CD4-positive, alpha-beta T cell treated with Interferon alpha-2 for 1 hour (primary cell): ENCODE measurements at places on chromosomes 13 and 19.

DNA sequence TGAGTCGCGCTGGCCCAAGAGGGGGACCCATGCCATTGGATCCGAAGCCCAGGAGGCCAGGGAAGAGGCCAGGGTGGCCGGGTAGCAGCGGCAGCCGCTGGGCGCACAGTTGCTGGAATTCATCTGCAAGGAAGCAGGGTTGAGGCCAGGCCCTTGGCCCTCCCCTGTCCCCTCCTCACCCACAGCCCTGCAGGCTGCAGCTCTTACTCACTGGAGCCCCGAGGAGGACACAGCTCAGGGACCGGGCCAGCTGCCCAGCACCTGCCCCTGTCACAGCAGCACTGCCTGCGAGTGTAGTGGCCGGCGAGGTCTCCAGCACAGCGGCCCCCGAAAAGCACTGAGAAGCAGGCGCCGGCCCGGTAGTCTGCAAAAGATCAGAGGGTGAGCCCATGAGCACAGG is 11.2 kb downstream of the FBN3 start:
- no peak for DNase-seq

DNA sequence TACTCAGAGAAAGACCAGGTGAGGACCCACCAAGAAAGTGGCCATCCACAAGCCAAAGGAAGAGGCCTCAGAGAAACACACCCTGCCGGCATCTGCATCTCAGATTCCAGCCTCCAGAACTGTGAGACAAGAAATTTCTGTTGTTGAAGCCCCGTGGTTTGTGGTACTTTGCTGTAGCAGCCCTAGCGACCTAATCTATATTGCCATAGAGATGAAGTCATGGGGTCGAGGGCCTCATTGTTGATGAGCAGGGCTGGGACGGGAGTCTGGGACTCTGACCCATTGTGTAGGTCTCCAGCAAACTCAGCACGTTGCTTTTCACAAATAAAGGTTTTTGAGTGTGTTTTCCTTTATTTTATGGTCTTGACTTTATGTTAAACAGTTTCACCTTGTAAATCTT is 174.9 kb downstream of the TNFSF13B start:
- DNase-seq = no peak

GRCh38 chr13:73440296-73440895 is 381.6 kb downstream of the KLF5 start:
- peak; percentile 3 for DNase-seq

DNA sequence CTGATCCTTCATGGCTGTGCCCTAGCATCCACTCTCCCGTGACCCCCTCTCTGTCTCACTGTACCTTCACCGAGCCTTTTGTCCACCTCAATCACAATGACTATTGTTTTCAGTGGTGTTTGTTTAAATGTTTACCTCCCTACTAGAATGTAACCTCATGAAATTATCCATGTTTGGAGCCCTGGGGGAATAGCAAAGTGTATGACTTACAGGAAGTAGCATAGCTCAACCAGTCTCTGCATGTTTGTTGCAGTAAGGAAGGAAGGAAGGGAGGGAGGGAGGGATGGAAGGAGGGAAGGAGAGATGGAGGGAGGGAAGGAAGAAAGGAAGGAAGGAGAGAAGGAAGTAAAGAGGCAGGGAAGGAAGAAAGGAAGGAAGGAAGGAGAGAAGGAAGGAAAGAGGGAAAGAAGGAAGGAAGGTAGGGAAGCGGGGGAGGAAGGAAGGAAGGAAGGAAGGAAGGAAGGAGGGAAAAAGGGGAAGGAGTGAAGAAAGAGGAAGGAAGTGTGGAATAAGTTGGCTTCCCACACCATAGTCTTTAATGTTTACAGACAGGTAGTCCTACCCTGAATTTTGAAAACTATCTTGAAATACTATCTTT is 421.4 kb downstream of the COG6 start:
- DNase-seq = no peak

DNA sequence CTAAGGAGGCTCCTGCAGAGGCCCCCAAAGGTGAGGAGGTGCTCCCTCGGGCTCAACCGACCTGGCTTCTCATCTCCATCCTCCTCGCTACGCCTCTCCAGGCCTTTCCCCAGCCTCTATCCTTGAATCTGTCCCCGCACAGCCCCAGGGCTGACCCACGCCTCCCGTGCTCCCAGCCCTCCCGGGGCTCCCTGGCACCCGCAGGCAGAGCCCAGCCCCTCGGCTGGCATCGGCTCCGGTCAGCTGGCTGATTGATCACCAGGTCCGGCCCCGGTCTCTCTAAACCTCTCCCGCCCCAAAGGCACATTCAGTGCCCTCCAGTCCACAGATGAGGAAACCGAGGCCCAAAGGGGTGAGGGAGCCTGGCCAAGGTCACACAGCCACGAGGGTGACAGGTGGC is 2.5 kb downstream of the MYBPC2 start:
- no peak for DNase-seq

DNA sequence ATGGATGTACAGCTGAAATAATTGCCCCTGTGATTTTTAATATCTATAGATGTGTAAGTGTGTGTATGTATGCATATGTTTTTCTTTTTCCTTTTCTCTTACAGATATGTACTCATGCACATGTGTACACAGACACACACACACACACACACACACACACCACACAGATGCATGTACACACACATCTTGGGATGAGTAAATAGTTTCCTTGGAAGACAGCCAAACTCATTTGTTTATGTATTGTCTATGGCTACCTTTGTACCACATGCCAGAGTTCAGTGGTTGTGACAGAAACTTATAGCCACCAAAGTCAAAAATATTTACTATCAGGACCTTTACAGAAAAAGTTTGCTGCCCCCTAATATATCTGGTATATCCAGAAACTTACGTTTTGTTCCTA is 192.6 kb downstream of the MAB21L1 start:
- no peak for DNase-seq

GRCh38 chr19:35395382-35396199 is 24.7 kb downstream of the GPR42 start:
- no peak for DNase-seq

- DNase-seq = peak; percentile 93
Measured at GRCh38 chr19:20999731-21000352, 20.6 kb upstream of the ZNF430 start.

- DNase-seq = no peak
Measured at GRCh38 chr13:113917096-113917495, 53.2 kb upstream of the GAS6 start.

- no peak for DNase-seq
Measured at GRCh38 chr13:24183741-24184182, 23.2 kb downstream of the SPATA13 start.

DNA sequence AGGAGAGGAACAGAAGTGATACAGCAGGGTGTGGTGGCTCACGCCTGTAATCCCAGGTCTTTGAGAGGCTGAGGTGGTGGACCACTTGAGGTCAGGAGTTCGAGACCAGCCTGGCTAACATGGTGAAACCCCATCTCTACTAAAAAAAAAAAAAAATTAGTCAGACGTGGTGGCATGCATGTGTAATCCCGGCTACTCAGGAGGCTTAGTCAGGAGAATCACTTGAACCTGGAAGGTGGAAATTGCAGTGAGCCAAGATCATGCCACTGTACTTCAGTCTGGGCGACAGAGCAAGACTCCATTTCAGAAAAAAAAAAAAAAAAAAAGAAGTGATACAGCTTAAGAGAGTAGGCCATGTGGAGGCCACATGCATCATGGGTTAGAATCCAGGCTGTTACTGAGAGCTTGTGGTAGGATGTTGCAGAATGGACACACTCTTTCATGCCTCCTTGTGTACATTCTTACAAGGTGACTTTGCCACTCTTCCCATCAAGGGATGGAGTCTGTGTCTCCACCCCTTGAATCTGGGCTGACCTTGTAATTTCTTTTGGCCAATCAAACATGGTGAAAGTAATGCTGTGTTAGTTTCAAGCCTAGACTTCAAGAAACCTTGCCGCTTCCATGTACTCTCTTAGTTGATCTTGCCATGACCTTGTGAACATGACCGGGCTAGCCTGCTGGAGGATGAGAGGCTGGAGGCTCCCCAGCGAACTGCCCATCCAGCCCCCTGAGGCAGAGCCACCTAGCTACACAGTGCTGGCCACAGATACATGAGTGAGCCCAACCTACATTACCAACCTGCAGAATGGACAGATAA is 12.3 kb downstream of the FAM187B start:
- DNase-seq = no peak

DNA sequence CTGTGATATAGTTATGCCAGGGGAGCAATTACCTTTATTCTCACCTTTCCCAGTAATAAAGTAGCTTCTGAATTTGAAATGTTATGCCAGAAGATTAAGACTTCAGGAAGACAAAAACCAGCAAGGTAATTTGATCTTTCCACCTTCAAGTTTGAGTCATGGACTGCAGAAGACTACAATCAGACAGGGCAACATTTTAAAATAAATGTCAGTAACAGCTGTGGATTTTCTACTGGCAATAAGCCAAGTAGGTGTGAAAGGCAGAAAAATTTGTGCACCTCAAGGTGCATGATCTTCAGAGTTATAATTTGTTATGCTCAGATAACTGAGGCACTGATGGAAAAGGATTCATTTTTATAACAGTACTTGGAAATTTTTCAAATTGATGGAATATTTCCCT is 54.9 kb downstream of the SLITRK1 start:
- no peak for DNase-seq

- DNase-seq = no peak
Measured at GRCh38 chr13:107568181-107568580, 647.2 kb downstream of the LIG4 start.

GRCh38 chr19:18153556-18154134 is 682 bp downstream of the PIK3R2 start:
- peak; percentile 24 for DNase-seq

GRCh38 chr13:36710396-36710795 is 36.6 kb downstream of the SERTM1 start:
- no peak for DNase-seq

DNA sequence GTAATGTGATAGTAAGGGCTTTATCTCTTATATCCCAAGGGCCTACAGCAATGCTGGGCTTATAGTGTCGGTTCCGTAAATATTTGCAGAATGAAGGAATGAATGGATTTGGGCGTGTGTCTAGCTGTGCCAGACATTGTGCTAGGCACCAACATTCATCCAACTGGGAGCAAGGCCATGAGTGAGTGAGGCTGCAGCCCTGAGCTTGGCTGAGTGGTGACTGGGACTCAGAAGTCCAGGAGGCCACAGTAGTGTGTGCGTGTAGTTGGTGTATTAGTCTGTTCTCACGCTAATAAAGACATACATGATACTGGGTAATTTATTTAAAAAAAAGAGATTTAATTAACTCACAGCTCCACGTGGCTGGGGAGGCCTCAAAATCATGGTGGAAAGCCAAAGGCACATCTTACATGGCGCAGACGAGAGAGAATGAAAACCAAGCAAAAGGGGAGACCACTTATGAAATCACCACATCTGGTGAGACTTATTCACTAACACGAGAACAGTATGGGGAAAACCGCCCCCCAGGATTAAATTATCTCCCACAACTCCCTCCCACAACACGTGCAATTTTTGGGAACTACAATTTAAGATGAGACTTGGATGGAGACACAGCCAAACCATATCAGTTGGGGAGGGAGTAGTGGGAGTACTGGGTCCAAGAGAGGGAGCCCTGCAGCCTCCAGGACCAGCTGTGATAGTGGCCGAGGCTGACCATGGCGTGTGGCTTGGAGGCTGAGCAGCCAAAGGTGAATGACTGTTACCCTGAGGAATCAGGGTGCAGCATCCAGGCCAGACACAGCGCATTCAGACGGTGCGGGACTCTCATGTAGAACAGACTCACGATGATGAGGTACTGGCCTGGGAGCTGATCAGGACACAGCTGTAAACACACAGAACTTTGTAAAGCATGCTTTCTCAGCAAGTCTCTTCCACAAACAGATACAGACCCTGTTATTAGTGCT is 104.6 kb downstream of the TEX26 start:
- DNase-seq = no peak

GRCh38 chr19:19775891-19776205 is 42.9 kb upstream of the ZNF14 start:
- no peak for DNase-seq

- no peak for DNase-seq
Measured at GRCh38 chr13:69551193-69551592, 556.4 kb upstream of the ATXN8OS start.

DNA sequence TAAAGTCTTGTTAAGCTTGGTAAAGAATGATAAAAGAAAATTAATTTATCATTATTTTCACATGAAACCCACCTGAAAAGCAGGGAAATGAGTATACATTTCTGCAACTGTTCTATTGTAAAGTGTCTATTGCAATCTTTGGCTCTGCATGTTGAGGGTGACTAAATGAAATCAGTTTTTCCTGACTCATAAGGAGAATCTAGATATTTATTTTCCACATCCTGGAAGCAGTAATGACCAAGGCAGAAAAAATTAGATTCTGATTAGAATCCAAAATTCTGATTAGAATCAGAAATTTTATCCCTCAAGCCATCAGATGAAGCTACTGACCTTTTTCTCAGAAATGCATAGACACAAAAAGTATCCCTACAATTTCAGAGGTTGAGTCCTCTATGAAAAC is 178.4 kb downstream of the MYO16 start:
- no peak for DNase-seq

- peak; percentile 98 for DNase-seq
Measured at GRCh38 chr19:4065430-4066175, 1.1 kb downstream of the ZBTB7A start.

GRCh38 chr19:47172666-47173455 is 42.2 kb downstream of the SAE1 start:
- DNase-seq = no peak

- no peak for DNase-seq
Measured at GRCh38 chr19:23203841-23204344, 46.3 kb downstream of the ZNF724 start.

GRCh38 chr13:87302931-87303330 is 368.2 kb upstream of the SLITRK5 start:
- DNase-seq = no peak

DNA sequence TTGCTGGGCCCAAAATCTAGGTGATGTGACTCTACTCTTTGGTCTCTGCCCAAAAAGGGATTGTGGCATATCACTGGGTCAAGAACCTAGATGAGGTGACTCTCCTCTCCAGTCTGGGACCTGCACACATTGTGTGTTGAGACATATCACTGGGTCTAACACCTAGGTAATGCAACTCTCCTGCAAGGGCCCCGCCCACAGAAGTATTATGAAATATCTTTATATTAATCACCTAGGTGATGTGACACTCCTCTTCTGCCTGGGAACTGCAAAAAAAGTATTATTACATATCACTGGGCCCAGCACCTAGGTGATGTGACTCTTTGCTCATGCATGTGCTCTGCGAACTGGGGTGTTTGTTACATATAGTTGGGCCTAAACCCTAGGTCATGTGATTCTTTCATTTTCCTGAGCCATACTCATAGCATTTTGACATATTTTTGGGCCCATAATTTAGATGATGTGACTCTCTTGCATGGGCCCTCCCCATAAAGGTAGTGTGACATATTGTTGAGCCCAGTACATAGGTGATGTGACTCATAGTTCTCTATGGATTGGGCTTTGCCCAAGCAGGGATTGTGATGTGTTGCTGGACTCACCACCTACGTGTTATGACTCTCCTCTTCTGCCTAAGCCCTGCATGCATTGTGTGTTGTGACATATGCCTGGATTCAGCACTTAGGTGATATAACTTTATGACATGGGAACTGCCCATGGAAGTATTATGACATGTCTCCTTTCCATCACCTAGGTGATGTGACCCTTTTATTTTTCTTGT is 11.2 kb upstream of the ZNF681 start:
- no peak for DNase-seq

- DNase-seq = no peak
Measured at GRCh38 chr19:30123611-30124010, 181.6 kb downstream of the URI1 start.
